ENCODE measurements at places on chromosomes 4 and X.

DNA sequence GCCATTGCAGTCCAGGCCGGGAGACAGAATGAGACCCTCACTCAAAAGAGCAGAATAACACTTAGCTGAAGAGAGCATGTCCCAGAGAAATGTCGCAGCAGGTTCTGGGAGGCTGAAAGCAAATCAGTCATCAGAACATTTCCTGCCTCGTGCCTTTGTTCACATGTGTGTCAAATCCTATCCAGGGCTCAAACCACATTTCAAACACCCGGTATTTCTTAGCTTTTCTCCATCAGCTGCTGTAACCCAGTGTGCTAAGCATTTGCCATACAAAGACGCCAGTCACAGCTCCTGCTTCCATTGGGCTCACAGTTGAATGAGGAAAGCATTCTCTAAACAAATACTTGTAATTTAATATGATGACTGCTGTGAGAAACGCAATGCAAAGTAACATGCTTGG lies 6.0 kb downstream of the PALLD start:
- DNase-seq, result no peak

- no peak for DNase-seq
These were observed 8.8 kb downstream of the TMEM255A start for GRCh38 chrX:120302434-120302833.

DNA sequence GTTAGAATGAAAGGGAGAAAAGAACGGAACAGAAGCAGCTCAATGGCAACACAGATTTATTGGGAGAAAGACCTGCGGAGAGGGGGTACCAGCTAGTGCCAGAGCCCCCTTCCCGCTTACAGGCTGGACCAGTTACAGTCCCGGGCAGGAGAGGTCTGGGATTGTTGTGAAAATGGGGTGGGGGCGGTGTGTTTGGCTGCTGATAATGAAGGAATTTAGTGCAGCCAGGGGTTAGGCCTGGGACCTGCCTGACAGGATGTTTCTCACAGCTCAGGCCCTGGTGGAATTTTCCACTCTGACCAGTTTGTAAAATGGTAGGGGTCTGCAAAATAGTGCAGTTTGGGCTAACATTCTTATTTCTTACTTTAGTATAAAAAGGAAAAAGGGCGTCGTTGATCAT lies 75.4 kb upstream of the SPIN4 start:
- DNase-seq, result no peak

GRCh38 chrX:148647651-148648050 lies 147.2 kb downstream of the AFF2 start:
- no peak for DNase-seq

DNA sequence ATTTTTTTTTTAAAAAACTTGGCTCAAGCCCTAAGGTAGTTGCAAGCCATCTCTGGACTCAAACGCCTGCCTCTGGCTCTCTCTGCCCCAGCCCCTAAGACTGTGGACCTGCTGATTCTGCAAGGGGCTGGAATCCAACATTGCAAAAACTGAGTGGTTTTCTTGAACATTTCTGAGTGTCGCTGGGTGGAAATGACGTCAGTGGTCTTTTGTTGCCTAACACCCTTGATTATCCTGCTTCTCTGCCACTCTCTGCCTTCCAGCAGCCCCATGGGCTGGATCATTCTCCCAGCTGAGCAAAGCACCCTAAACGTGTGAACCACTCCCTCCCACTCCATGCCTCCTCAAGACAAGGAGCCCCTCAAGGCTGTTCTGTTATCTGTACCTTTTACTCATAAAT lies 16.6 kb downstream of the BST1 start:
- DNase-seq, result no peak

GRCh38 chrX:140799216-140799615 lies 89.7 kb downstream of the LINC00632 start:
- no peak for DNase-seq

DNA sequence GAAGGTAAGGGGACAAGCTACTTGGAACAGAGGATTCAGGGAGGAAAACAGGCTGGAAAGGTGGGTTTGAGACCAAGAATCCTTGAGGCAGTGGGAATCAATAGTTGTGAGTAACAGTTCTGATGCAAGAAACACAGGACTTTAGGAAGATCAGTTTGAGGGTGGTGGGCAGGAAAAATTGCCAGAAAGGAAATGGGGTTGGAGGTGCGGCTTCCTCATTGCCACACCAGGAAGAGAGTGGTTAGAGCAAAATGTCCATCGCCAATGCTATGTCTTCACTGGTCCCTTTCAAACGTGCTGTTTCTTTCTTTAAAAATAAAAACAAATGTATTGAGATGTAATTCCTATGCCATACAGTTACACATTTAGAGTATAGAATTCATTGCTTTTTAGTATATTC lies 57.1 kb upstream of the NOCT start:
- no peak for DNase-seq

DNA sequence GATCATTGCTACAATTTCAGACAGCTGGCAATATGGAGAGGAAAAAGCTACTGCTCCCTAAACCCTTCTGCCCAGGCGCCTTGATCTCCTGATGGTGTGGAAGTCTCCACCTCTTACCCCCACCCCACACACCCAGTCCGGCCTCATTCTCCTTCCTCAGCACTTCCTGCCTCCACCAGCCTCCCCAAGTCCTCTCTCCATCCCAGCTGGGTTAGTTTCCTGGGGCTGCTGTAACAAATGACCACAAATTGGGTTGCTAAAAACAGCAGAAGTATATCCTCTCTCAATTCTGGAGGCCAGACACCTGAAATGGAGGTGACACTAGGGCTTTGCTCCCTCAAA lies 1.1 kb upstream of the CCNQ start:
- DNase-seq, result no peak

GRCh38 chrX:139758809-139759208 lies 50.8 kb upstream of the MCF2 start:
- DNase-seq, result no peak

GRCh38 chrX:131795442-131796229 lies 227.5 kb upstream of the STK26 start:
- no peak for DNase-seq

All from cortex of kidney (tissue), 1 donor.